Stimulated activated CD8-positive, alpha-beta memory T cell treated with anti-CD3 and anti-CD28 coated beads, Interleukin-2, amount 100 ng/mL, for 1 hour (primary cell): ENCODE measurements at places on chromosomes 12 and 14.

DNA sequence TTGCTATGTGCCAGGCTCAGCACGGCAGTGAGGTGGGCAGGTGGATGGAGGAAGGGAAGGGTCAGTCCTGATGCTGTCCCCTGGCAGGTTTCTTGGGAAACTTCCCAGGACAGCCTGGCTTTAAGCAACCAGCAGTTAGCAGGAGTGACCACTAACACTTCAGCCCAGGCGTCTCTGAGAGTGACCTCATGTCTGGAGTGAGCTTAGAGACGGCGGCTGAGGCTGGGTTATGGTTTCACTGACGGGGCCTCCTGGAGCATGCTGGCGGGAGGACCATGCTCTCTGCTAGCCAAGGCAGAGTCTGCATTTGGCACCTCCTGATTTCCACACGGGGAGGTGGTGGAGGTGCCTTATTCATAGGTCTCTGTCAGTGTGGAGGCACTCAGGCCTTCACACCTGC, 2.5 kb downstream of the HHIPL1 start:
- no peak for DNase-seq

DNA sequence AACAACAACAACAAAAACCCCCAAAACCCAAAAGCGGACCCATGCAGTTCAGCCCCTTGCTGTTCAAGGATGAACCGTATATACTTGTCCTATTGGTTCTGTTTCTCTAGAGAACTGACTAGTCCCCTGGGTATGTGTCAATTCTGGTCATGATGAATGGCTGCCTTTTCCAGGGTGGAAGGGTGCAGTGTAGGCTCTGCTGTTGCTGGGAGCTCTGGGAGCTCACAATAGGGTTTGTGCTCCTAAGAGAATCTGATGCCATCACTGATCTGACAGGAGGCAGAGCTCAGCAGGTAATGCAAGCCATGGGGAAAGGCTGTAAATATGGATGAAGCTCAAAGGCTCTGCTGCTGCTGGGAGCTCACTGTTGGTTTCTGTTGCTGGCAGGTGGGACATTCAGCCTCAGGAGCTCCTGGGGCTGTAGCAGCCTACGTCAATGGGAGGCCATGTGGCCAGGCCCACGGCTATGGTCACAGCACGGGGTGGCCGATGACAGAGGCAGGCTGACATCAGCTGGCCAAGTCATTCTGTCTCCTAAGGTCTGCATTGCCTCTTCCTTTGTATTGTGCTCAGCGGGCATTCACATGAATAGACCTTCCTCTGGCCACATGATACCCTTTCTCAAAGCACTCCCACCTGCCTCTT, 37.9 kb downstream of the DLK1 start:
- DNase-seq, result no peak

DNA sequence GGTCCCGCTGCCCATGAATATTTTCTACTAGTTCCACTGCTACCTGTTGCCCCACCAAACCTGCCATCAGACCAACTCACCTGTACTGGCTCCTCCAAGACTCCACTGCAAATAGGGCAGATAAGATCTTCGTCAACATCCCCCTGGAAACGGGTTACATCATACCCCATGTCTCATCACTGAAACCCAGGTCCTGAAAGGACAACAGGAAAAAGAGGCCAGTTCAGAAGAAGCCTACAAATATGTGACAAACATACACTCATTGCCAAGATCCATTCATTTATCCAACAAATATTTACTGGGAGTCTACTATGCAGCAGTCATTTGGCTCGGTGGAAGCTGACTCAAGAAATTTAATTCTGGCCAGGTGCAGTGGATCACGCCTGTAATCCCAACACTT, 7.8 kb downstream of the RNF41 start:
- DNase-seq, result no peak

DNA sequence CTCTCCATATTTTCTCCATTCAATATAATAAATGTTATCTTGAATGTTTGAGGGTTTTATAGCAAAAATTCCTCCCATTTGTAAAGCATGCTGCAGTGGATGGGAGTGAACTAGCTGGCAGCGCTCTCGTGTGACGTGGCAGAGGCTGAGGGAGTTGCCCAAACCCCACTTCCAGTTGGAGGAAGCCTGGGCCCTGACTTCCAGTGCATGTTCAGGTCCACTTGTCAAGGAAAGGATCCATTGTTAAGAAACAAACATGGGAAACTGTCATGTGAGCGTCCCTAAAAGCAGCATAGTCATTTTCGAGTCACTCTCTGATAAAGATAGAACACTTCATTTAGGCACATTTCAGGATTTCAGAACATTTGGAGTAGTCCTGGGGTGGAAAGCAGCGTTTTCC, 116.6 kb downstream of the SLC25A47 start:
- no peak for DNase-seq

GRCh38 chr12:65055859-65056258, 65.2 kb downstream of the WIF1 start:
- no peak for DNase-seq

DNA sequence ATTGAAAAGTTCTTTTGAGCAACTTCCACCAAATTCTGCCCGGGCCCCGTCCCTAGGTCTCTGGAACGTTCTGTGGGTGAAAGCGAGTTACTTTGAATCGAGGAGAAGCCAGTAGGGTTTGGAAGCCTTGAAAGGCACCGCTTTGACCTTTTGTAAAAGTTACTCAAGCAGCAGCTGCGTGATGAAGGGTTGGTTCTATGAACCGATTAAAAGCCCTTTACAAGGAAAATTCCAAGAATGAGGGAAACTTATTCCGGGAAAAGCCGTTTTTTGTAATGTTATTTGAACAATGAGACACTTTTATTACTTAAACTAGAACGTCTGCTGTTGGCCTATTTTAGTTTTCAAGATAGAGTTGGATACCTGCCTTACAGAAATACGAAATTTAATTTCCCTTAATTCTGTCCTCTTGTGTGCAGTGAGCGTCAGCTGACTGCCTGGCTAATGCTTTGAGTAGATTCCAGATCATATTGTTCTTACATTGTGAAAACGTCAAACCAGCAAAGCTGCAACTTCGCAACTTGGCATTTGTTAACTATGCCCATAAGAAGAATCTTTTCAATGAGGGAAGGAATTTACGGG, 906 bp downstream of the LARP4 start:
- DNase-seq, result no peak

DNA sequence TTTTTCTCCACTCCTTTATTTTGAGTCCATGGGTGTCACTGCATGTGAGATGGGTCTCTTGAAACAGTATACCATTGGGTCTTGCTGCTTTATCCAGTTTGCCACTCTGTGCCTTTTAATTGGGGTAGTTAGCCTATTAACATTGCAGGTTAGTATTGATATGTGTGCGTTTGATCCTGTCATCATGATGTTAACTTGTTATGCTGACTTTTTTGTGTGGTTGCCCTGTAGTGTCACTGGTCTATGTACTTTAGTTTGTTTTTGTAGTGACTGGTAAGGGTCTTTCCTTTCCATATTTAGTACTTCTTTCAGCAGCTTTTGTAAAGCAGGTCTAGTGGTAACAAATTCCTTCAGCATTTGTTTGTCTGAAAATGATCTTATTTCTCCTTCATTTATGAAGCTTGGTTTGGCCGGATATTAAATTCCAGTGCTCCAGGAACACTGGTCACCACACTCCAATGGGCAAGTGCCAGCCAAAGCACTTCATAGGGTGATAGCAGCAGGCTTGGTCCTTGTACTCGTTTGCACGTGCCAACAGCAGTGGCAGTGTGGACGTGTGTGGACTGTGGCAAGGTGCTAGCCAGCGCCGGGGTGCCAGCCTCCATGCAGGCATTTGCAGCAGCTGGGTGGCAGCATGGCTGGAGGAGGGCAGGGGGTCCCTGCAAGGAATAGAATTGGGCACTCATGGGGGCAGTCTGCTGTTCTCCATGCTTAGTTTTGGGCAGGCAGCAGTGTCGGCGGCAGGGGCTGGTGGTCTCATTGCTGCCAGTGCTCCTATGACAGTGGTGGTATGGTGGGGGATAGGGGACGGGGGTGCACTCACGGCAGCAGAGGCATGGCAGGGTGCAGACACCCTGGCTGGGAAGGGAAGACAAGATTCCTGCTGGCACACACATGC, 53.5 kb downstream of the FRS2 start:
- DNase-seq, result no peak

- DNase-seq, result no peak
These were observed 95.8 kb downstream of the LGMN start for GRCh38 chr14:92652413-92653151.

- no peak for DNase-seq
These were observed 428.2 kb downstream of the ATP23 start for GRCh38 chr12:58369576-58369975.

DNA sequence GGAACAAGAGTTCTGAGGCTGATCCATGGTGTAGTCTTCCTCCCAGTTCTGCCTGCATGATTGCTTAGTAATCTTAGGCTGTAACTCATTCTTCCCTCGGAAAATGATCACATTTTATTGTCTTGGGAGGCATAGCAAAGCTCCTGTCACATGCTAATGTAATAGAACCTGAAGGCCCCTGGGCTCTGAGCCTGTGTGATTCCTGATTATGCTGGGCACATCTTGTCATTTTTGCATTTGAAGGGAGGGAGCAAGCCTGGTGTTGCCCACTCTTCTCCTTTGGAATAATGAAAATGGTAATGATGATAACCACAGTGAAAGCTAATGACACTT, 215.4 kb downstream of the MSRB3 start:
- no peak for DNase-seq

DNA sequence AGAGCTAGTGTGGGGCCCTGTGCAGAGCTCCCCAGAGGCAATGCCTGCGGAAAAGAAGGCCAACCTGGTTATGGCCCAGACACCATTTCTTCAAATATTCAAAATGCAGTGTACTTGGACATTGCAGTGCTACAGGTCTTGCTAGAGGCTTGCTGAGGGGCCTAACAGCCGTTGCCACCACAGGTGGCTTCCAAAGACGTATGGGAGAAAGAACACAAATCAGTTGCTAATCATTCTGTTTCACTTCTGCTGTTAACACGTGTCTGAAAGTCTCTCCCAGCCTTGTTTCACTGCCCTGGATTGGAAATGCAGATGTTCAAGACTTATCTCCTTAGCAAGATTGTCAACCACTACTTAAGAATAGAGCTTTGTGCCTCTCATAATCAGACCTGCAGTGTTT, 925.9 kb downstream of the GALC start:
- no peak for DNase-seq

- DNase-seq, result no peak
These were observed 243.5 kb upstream of the NOVA1 start for GRCh38 chr14:26841326-26841725.

GRCh38 chr12:5907807-5908206, 37.3 kb downstream of the ANO2 start:
- no peak for DNase-seq

DNA sequence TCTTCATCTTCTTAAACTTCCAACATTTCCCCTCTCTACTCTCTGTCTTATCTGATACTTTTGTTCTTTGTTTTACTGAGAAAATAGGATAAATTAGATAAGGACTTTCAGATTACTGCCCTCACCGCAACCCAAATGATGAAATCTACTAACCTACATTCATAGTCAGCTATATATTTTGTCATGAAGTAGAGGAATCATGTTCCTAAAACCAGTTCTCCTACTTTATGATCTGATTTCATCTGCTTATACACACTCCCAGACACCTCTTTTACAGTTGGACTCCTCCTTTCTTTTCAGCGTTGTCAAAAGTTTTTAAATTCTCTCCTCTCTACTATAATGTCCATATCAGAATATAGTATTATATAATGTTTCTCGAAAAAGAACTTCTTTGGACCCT, 29.7 kb downstream of the MGAT4C start:
- no peak for DNase-seq

- no peak for DNase-seq
These were observed 90.1 kb downstream of the TNFAIP2 start for GRCh38 chr14:103213331-103213730.
